ENCODE measurements at places on chromosomes 3 and 15.
A peak's percentile ranks its signal among the peaks of the same experiment; 100 is the strongest.

GRCh38 chr15:65101411-65101890, 13.5 kb downstream of the UBAP1L start:
- DNase-seq, result peak; percentile 12

- no peak for DNase-seq
Measured at GRCh38 chr3:147401421-147401820, 4.9 kb downstream of the ZIC4 start.

DNA sequence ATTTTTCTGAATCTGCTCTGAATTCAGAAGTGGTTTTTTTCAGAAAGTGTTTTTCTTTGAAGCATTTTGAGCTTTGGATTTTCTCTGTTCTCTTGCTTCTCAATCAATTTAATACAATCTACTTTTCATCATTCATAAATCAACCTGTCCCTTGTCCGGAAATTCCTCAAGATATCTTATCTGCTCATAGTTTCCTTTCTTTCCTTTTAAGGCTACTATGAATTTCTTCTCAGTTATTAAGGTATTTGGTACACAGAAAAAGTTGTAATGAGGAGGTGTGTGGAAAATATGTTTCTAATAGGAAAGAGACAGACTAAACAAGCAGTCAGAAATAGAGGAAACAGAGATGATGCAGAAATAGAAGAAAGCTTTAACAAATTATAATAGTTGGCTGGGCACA, 14.4 kb downstream of the CGGBP1 start:
- DNase-seq, result no peak

DNA sequence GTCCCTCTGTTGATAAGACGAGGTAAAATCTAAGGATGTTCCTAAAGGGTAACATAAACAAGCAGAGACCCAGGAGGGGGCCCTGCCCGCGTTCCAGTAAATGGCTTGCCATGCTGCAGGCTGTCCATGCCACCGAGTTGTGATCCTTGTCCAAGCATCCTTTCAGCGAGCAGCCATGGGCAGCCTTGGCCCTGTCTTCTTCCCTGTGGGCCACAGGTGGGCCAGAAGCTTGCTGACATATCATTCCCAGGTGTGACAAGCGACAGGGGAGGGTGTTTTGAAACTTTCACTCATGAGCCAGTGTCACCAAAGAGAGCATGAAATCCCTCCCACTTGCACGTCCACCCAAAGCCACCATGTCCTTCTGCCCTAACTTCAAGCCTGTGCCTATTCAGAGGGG, 53.7 kb downstream of the PCSK6 start:
- DNase-seq, result no peak

DNA sequence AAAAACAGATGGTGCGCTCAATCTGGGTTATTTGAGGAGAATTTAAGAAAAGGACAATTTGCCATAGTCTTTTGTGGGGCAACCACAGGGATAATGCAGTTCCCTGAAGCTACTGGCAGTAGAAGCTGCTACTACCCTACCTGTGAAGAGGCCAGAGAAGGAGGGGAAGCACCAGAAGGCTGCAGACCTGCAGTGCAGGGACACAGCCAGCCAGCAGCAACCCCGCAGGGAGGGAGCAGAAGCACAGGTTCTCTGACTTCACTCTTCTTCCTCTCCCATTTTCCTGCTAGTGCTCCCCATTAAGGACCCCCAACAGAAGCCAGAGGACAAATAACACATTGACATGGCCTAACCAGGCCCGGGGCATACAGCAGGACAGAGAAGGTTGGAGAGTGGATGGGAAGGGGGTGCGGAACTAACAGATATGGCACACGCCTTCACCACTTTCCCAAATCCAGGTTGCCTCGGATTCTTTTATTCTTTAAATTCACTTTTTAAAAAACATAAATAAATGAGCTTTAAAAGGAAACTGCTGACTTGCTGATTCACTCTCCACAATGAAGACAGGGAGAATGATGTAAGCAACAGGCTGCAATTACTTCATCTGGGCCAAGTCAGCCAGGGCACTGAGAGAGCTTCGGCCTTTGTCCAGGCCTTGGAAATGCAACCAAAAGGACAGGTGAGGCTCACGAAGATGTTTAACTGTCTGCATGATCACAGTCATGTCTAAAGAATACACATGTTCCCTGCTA, 30.1 kb downstream of the POPDC2 start:
- DNase-seq, result no peak
